Endothelial cell (in vitro differentiated cells): ENCODE measurements at places on chromosomes 5 and 9.

GRCh38 chr9:111253742-111254437, 76.1 kb downstream of the OR2K2 start:
- H3K27ac ChIP-seq = no peak overlapping the region
- H3K36me3 ChIP-seq = no peaks in the 10 kb centered on the region
- H3K4me3 ChIP-seq = no peak overlapping the region
- H3K4me1 ChIP-seq = peaks cover 8% of the 10 kb centered on the region
- DNase-seq = no peak
- H3K27me3 ChIP-seq = no peaks in the 10 kb centered on the region

GRCh38 chr9:123041489-123041888, 8.0 kb downstream of the GPR21 start:
- no peaks in the 10 kb centered on the region for H3K36me3 ChIP-seq
- peak overlapping the region; percentile 96 for H3K27ac ChIP-seq
- peaks cover 82% of the 10 kb centered on the region for H3K4me1 ChIP-seq
- peaks cover 2% of the 10 kb centered on the region for H3K27me3 ChIP-seq
- no peak for DNase-seq

- H3K27ac ChIP-seq = no peak overlapping the region
- peaks cover 36% of the 10 kb centered on the region for H3K4me1 ChIP-seq
- H3K27me3 ChIP-seq = peaks cover 3% of the 10 kb centered on the region
- H3K36me3 ChIP-seq = peaks cover 6% of the 10 kb centered on the region
These were observed 187.4 kb downstream of the FBXL7 start for GRCh38 chr5:15687401-15687800.

DNA sequence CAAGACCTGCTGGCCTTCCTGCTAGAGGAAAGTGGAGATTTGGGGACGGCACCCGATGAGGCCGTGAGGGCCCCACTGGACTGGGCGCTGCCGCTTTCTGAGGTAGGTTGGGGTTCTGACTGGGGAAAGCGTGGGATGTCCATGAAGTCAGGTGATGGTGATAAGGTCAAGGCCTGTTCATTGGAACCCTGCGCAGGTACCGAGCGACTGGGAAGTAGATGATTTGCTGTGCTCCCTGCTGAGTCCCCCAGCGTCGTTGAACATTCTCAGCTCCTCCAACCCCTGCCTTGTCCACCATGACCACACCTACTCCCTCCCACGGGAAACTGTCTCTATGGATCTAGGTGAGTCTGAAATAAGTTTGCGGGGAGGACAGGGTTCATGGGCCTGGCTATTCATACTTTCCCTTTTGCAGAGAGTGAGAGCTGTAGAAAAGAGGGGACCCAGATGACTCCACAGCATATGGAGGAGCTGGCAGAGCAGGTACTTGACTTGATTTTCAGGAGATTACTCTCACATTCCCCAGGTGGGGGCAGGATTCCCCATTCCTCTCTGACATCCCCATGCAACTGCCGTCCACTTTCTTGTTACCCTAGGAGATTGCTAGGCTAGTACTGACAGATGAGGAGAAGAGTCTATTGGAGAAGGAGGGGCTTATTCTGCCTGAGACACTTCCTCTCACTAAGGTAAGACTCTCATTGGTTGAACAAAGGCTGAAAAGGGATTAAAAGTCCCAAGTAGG, 505 bp downstream of the CREB3 start:
- peaks cover 25% of the 10 kb centered on the region for H3K36me3 ChIP-seq
- H3K27ac ChIP-seq = peak overlapping the region; percentile 87
- peak overlapping the region; percentile 92 for H3K4me3 ChIP-seq
- DNase-seq = peak; percentile 51

DNA sequence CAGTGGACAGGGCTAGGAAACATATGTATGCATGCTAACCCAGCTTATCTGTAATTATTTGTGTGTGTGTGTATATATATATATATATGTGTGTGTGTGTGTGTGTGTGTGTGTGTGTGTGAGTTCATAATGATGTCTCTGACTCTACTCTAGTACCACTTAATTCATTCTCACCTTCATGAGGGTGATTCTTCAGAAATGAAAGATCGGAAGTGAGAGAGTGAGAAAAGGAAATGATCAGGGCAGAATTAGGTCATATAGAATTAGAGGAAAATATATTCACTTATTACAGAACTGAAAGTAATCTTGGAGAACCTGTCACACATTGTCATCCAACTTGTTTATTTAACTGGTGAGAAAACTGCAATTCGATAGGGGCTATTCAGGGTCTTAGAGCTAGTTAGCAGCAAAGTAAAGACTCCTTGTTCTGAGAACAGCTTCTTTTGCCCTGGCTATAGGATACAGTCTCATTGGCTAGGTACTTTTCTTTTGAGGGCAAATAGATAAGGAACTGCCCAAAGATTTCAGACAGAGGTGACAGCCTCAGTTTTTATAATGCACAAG, 58.8 kb downstream of the C9orf153 start:
- no peak for DNase-seq
- H3K4me3 ChIP-seq = no peak overlapping the region
- H3K36me3 ChIP-seq = no peaks in the 10 kb centered on the region
- no peak overlapping the region for H3K27ac ChIP-seq

DNA sequence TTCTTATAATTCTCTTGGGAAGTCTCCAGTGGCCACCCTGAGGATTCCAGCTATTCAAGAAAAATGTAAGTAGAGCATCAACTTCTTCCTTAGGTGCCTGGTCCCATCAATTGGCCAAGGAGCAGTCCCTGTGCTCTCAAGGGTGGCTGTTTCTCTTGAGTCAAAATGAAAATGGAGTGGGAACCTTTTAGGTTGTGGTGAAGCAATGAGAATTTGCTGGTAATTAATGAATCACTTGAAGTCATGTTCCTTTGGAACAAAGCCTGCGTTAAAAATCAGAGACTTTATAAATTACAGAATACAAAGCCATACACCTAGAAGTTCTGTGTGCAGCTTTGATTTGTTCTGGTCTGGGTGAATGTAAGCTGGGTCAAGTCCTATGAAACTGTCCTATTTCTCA, 48.9 kb downstream of the IL31RA start:
- no peak for DNase-seq
- no peaks in the 10 kb centered on the region for H3K36me3 ChIP-seq
- no peak overlapping the region for H3K27ac ChIP-seq
- no peaks in the 10 kb centered on the region for H3K27me3 ChIP-seq

DNA sequence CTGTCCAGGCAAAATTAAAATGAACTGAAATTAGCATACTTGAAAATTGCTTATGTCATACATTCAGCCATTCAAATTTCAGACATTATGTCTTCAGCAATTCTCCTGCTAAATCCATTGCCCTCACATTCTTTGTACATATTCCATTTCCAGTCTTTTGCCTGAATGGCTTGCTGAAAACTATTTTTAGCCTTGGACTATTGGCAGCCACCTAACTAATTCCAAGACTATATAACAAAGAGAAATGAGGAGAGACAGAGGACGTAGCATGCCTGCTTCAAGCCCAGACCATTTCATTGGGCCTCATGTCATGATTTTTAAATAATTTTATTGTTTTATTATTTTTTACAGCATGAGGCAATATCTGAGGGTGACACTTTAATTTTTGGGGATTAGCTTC, 100.3 kb downstream of the MRPS30 start:
- H3K4me1 ChIP-seq = no peaks in the 10 kb centered on the region
- no peak overlapping the region for H3K4me3 ChIP-seq
- no peaks in the 10 kb centered on the region for H3K36me3 ChIP-seq
- no peak for DNase-seq
- no peak overlapping the region for H3K27ac ChIP-seq

GRCh38 chr5:15261269-15261995, 238.5 kb upstream of the FBXL7 start:
- H3K36me3 ChIP-seq = no peaks in the 10 kb centered on the region
- no peak overlapping the region for H3K27ac ChIP-seq

DNA sequence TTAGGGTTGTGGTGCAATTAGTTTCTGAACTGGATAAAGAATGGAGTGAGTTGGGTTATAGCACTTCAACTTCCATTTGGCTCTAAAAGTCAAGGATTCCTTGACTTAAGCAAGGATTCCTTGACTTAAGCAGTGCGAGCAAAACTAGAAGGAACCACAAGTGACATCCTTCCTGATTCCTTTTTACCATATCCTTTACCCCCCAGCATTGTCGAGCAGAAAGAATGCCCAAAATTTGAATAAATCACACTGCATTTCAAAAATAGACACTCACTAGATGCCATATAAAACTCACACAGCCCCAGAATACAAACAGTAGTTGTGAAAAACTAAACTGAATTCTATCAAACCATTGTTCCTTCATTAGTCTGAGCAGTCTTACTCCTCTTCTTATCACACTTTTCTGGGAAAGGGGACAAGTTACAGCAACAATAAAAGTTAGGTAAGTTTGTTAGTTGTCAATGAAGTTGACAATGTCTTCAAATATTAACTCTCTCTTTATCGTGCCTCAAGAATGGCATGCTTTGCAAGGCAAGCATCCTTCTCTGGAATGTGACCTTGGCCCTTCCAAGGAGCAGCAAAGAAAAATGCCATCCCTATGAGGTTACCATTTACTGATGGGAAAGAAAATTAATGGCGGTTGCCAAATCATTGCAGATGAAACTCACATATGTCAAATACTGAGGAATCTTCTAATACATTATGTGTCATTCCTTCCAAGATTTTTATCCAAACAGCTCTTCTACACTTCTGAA, 273.3 kb upstream of the ANKRD55 start:
- no peak overlapping the region for H3K27ac ChIP-seq
- peaks cover 5% of the 10 kb centered on the region for H3K27me3 ChIP-seq
- DNase-seq = no peak

DNA sequence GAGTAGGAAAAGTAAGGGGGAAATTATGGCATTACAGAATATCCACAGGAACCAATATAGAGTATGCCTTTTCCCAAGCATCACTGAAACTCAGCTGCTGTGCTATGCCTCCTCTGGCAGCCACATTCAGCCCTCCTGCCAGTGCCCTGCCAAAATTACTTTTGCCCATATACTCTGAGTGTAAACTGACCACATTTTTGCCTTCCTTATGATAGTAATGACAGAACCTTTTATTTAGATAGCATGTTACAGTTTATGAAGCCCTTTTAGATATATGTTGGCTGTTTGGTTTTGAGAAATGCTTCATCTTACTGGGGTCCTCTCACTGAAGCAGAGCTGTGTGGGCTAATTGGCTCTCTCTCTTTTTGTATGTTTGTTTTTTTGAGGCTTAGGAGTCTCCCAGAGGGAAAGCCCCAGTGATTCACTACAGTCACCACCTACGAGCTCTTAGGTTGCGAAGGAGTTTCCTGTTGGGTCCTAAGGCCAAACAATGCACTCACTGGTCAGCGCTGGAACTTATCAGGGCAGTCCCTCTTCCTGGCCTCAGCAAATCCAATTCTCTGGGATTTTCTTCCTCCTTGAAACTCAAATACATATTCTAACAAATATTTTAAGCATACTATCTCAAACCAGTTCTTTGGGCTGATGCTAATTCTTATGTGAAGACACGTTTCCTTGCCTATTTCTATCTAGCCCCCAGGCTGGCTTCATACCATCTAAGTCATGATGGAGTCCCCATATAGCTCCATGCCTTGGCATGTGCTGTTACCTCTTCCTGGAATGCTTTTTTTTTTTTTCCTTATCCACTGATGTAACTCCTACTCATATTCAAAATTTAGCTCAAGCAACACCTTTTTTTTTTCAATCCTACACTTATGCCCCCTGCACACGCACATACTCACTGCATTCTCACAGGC, 3.7 kb downstream of the PHF24 start:
- H3K27me3 ChIP-seq = peaks cover 2% of the 10 kb centered on the region
- H3K4me3 ChIP-seq = peak overlapping the region; percentile 7
- no peak overlapping the region for H3K27ac ChIP-seq
- no peak for DNase-seq

DNA sequence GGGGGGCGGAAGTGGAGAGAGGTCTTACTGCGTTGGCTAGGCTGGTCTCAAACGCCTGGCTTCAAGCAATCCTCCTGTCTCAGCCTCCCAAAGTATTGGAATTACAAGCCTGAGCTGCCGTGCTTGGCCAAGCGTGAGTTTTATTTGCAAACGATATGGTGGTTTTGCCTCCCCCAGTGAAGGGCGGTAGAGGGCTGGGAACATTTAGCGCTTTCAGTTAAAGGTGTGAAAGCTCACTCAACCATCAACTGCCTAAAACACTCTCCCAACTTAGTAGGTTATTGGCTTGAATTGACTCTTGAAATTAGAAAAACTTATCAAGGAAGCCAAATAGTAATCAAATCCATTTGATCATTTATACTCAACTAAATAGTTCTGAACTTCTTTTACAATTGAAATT, 156.3 kb downstream of the ESM1 start:
- H3K27me3 ChIP-seq = no peaks in the 10 kb centered on the region
- H3K36me3 ChIP-seq = no peaks in the 10 kb centered on the region
- peaks cover 12% of the 10 kb centered on the region for H3K4me1 ChIP-seq
- DNase-seq = no peak
- H3K27ac ChIP-seq = no peak overlapping the region
- no peak overlapping the region for H3K4me3 ChIP-seq

- no peak for DNase-seq
- no peak overlapping the region for H3K27ac ChIP-seq
- no peak overlapping the region for H3K4me3 ChIP-seq
- H3K27me3 ChIP-seq = peaks cover 4% of the 10 kb centered on the region
- no peaks in the 10 kb centered on the region for H3K36me3 ChIP-seq
These were observed 20.4 kb downstream of the DDX4 start for GRCh38 chr5:55758231-55758630.

DNA sequence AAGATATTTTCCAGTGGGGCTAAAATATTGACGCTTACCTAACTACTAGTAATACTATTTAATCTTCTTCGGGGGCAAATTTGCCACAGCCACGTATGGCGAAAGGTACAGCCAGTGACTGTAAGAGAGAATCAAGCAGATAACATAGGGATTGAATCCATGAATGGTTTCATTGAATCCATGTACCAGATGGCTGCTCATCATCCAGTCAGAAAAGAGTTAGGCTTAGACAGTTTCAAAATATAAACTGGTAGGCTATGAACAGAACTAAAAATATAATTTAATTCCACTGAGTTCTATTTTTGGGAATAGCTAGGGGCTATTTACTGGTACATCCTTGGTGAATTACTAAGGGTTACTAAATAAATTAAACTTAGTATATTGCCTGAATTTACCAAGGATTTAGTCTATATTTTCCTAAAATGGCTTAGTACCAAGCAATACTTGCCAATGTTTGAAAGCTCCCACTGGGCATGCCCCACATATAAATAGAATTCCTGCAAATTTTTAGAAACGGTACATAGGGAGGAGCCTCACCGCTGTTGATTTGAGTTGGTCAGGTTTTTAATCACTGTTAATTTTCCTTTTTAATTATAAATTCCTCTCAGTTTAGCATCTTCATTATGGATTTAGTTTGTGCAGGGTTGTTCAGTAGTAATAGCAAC, 55.8 kb upstream of the VLDLR start:
- H3K27me3 ChIP-seq = peaks cover 2% of the 10 kb centered on the region
- H3K27ac ChIP-seq = no peak overlapping the region
- H3K4me3 ChIP-seq = no peak overlapping the region

- H3K27ac ChIP-seq = no peak overlapping the region
- H3K4me1 ChIP-seq = no peaks in the 10 kb centered on the region
- no peaks in the 10 kb centered on the region for H3K27me3 ChIP-seq
- DNase-seq = no peak
- H3K36me3 ChIP-seq = no peaks in the 10 kb centered on the region
These were observed 1062.5 kb downstream of the CDH9 start for GRCh38 chr5:25975885-25976284.

GRCh38 chr9:18114559-18115475, 359.1 kb upstream of the ADAMTSL1 start:
- H3K4me1 ChIP-seq = no peaks in the 10 kb centered on the region
- H3K36me3 ChIP-seq = no peaks in the 10 kb centered on the region
- no peak overlapping the region for H3K4me3 ChIP-seq
- no peak for DNase-seq
- H3K27me3 ChIP-seq = no peaks in the 10 kb centered on the region
- no peak overlapping the region for H3K27ac ChIP-seq
